ENCODE measurements at places on chromosomes 4 and X.

DNA sequence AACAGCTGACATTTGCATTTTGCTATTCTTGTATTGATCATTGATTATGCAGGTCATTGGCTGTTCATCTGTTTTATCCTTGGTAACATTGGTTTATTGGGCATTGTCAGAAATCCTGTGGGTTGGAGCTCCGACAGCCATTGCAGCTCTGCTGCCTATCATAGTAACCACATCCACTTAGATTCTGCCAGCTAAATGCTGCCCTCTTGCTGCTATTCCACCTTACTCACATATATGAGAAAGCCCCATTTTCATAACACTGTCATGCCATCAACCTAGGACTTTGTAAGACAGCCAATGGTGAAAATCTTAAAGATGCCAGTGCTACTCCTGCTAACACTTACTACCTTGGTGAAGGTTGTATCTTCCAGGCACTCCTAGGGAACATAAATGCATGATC is 187.3 kb upstream of the CXCL13 start:
- peak; percentile 37 for DNase-seq

DNA sequence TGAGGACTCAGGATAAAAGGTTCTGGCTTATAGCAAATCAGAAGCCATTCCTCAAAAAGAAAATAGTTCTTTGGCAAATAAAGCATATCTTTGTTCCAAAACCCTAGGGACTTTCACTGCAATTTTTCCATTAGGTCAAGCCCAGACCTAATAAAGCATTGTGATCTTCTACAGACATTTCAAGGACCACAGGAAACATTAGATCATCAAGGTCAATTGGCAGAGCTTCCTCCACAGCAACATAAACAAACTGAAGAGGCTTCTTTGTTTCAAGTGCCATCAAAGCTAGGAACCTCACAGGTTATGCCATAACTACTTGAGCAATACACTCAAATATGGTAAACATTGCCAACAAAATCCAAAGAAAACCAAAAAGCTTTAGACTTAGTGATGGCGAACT is 144.9 kb downstream of the ANXA5 start:
- no peak for DNase-seq

GRCh38 chr4:158353541-158354304 is 143.4 kb downstream of the TMEM144 start:
- no peak for DNase-seq

- DNase-seq: no peak
Measured at GRCh38 chr4:127622621-127622920, 10.2 kb upstream of the INTU start.

DNA sequence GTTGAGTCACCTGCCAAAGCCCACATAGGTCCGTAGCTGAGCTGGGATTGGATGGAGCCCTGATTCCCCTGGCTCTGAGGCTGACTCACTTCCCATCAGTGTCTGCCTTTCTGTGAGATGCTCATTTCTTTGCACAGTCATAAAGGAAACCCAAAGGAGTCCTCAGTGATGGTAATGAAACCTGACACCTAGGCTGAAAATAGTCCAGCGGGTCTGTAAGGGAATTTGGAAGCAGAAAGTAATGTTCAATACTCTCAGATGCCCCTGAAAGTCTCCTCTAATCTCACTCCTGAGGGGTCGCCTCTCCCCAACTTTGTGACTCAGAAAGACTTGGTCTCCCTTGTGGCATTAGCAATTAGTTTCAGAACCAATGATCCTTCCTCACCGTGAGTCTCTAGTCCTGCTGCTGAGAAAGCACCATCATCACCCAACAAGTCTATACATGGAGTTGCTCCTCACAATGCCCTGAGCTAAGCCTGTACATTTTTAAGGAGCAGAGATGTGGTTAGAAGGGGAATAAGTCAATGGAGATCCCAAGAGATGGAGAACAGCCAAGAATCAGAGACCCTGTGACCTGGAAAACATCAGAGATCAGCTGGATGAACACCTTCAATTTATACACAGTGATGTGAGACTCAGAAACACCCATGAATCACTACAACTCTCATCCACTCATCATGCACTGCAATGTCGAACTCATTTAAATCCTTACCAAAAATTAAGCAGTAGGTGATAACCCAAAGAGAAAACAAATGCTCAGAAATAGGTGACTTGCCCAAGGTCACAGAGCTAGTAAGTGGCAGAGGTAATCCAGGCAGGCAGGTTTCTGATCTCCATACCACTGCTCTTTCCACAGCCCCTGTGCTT is 219.0 kb upstream of the CPEB2 start:
- DNase-seq: no peak

DNA sequence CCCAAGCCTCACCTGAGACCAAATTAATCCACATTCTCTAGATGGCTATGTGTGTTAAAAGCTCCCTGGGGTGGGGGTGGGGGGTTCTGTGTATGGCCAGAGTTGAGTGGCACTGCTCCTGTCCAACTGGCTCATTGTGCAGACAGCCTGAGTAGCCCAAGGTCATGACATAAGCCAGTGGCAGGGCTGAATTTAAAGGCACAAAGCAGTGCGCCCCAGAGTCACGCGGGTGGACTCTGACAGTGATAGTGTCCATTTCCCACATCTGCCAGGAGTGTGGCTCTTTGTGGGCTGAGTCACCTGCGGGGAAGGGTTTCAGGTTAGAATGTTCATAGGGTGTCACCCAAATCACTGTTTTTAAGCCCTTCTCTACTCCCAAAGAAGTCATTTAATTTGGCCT is 45.4 kb downstream of the SCD5 start:
- no peak for DNase-seq
